Activated effector memory CD4-positive, alpha-beta T cell treated with anti-CD3 and anti-CD28 coated beads, Interleukin-2, amount 50 U/mL, for 16 hours (primary cell): ENCODE measurements at places on chromosomes 16 and 17.

- DNase-seq = no peak
Observed at GRCh38 chr17:15659663-15660062, 24.4 kb downstream of the TRIM16 start.

GRCh38 chr17:49992933-49993422 is 2.0 kb downstream of the DLX3 start:
- no peak for DNase-seq

DNA sequence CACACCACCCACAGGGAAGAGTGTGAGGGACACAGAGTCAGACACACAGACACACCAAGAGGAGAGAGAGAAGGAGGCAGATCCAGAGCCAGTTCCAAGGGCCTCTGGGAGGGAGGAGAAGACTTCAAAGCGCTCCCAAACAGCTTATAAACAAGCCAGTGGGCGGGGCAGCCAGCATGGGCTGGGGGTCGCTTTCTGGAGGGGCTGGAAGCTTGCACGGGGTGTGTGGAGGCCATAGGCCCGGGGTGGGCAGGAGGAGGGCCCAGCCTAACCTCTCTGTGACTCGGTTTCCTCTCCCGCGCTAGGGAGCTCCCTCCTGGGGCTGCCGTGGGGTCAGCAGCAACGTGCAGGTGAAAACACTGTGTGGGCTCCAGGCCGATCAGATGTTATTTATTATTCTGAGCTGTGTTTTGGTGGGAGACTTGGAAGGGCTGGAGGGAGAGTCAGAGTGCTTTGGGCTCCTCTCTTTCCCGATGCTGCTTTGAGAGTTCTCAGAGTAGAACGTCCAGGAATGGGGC is 2.5 kb upstream of the WFIKKN2 start:
- DNase-seq = peak; percentile 42

- no peak for DNase-seq
Observed at GRCh38 chr17:73261617-73261951, at the start of gene CPSF4L. Gene CPSF4L (minus strand): TSS chr17:73261880. CDS start chr17:73261818, 62 bp downstream.

DNA sequence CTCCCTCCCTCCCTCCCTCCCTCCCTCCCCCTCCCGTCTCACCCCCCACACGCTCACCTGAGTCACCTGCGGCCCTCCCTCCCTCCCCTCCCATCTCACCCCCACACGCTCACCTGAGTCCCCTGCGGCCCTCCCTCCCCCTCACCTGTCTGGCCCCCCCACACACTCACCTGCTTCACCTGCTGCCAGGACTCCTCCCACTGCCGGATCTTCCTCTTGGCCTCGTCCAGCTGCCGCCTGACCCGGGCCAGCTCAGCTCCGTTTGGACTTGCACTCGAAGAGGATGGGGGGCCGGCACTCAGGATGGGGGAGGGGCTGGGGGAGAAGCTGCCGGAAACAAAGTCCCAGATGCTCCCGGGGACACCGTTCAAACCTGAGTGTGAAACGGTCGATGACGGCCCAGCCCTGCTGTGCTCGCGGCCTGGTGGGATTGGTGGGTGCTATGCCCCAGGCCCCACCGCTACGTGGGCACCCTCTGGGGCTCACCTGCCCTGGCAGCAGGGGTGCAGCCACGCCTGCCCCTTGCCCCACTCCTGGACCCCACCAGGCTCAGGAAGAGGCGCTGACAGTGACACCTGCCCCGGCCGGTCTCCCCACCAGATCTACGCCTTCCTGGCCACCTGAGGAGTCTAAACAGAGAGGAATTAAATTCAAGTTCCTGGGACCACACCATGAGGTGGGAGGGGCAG is 15.9 kb downstream of the GNPTG start:
- no peak for DNase-seq

DNA sequence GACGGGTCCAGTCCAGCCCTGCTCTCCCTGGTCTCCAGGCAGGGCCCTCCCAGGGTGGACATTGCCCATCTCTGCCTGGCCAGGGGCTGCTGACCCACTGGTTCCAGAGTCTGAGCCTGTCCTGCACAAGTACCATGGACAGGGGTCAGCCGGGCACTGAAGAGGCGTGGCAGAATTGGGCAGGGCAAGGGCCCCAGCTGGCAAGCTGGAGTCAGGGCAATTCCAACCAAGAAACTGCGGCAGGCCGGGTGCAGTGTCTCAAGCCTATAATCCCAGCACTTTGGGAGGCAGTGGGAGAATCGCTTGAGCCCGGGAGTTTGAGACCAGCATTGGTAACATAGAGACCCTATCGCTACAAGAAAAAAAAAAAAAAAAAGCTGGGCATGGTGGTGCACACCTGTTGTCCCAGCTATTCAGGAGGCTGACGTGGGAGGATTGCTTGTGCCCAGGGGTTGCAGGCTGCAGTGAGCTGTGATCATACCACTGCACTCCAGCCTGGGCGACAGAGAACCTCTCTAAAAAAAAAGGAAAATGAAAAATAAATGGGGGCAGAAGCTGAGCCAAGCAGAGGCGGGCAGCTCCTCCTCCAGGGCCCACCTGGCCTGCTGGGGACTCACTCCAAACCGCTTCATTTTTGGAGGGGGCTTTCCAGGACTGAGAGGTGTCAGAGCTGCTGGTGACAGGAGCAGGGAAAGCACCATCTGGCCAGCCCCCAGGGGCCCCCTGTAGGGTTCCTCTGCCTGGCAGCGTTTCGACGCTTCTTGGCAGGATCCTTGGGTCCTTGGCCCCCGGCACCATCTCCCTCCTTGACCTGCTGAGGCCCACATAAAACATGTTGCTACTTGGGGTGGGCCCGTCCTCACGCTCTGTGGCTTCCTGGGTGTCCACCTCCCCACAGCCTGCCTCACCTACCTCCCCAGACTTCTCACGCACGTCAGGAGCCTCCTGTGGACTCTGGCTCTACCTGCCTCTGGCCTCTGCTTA is 2.9 kb upstream of the MAFG start:
- no peak for DNase-seq

DNA sequence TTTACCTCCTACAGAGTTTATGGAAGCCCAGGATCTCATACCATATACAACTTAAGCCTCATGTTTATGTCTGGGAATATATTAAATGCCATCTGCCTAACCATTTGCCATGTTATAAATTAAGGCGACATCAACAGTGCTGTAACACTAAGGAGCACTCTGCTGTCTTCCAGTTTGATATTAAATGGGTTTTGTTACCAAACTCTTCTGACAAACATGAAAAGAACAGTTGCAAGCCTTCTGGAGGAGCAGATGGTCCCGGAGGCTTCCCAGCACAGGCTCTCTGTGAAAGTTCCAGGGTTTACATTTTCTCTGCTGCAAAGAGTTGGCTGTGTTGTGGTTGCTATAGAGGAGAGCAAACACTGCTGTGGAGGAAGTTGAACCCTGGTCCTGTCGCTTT is 545.3 kb upstream of the SALL1 start:
- no peak for DNase-seq
